ENCODE measurements at places on chromosomes 2 and 18.

DNA sequence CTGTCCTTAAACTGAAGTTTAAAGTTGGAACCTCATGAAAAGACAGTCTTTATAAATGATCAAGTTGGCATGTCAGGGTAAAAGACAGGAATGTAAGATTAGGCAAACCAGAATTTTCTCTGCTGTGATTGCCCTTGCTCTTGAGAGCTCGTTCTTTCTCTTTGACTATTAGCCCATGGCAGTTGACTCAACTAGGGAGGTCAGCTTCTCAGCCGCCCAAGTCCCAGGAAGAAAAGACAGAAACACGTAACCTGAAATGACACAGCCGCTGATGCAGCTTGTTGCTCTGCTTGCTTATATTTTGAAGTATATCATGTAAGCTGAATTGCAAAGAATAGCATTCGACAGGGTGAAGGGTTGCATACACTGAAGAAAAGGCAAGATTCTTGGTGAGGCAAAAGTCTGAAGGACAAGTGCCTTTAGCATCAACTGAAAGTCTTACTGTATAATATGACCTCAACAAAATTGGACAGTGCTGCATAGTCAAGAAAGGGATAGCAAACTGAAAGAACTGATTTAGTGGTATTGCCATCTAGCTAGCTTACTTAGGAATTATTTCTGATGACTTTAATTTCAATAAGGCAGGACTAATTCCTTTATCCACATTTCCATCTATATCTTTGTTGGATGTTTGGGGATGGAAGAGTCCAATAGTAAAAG is 54.7 kb downstream of the ARHGAP15 start:
- DNase-seq: no peak

- DNase-seq: no peak
Measured at GRCh38 chr2:122736279-122736678, 980.8 kb downstream of the TSN start.

- DNase-seq: no peak
Measured at GRCh38 chr2:229528846-229529245, 185.5 kb downstream of the DNER start.

DNA sequence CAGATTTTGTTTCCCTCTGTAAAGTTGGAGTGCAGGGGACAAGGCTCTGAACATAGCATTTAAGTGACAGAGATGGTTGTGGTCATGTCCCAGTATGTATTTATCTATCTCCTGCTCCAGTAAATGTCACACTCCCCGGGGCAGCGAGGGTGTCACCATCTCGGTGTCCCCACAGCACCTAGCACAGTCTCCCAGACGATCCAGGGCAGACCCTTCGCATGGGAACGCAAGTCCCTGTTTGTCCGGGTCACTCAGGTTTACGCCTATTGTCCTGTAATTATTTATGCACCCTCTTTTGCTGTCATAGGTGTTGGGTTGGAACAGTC is 12.6 kb upstream of the NTSR2 start:
- no peak for DNase-seq

DNA sequence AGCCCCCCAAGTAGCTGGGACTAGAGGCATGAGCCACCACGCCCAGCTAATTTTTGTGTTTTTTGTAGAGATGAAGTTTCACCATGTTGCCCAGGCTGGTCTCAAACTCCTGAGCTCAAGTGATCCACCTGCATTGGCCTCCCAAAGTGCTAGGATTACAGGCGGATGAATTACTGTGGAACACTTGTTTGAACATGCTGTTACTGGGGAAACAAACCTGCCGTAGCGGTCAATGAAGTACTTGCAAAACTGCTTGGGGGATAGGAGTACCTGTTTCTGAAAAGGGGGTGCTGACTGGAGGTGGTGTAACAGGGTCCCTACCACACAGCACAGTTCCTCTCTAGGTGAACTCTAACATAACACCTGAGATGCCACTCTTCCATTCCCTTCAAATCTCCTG is 5.9 kb upstream of the IMPACT start:
- DNase-seq: no peak

GRCh38 chr2:197954328-197954727 is 149.9 kb downstream of the PLCL1 start:
- no peak for DNase-seq

GRCh38 chr18:45399643-45400042 is 215.6 kb upstream of the SLC14A2 start:
- DNase-seq: no peak

DNA sequence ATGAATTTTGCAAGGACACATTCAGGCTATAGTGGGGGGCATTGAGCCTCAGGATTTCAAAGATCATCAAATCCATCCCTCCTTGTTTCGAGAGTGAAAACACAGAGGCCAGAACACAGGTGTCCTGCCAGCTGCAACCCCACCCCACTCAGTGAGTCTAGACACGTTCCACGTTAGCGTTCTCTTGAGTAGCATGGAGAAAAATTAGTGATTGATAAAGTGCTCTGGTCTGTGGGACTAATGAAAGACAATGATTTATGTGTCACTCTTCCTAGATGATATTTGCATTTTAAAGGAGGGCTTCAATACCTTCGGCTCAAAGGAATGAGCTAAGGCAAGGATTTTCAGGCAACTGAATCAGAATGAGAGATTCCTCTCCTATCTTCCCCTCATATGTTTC is 43.8 kb downstream of the SLC4A3 start:
- DNase-seq: no peak

GRCh38 chr2:197157879-197158537 is 152.6 kb downstream of the ANKRD44 start:
- no peak for DNase-seq

- DNase-seq: no peak
Measured at GRCh38 chr2:11571170-11571569, 37.3 kb downstream of the GREB1 start.

DNA sequence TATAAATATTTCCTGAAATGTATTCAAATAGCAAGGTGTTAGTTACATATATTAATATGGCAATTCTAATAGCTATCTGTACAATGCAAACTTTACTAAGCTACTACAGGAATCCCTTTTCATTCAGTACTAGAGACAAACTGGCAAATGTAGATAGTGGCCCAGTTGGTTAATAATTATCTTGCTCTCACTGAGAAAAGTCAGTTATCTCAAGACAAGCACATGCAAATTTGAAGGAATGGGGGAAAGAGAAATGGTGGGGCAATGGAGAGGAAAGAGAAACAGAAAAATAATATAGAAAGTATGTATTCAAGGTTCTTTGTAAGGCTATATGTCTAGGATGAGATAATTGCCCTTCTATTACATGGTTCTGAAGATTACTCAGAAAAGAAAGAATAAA is 280.0 kb downstream of the FIGN start:
- no peak for DNase-seq

DNA sequence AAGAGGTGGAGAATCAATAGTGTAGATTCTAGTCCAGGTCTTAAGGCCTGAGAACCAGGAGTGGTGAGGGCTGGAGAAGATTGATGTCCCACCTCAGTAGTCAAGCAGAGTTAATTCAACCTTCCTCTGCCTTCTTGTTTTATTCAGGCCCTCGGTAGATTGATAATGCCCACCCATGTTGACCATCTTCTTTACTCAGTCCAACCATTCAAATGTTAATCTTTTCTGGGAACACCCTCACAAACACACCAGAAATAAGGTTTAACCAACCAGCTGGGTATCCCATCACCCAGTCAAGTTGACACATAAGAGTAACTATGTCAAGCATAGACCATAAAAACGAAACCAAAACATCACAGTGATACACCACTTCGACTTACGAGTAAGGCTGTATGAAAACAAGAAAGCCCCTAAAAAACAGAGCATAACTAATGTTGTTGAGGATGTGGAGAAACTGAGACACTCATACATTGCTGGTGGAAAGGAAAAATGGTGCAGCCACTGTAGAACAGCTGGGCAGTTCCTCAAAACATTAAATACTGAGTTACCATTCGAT is 57.5 kb downstream of the SLC35F5 start:
- DNase-seq: no peak

DNA sequence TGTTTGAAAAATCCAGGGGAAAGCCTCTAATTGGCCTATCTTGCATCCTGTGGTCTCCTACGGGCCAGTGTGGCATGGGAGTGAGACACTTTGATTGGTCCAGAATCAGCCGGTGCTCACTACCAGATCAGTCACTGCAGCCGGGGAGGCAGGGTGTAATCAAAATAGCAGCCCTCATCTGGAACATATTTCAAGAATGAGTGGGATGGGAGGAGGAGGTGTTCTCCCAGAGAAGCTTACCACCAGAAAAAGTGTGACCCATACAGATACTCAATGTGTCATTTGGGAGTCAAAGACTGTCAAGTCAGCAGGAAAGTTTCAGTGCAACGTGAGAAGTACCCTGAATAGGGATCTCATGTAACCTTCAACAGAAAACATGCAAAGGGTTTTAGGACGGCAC is 393.9 kb upstream of the SLC14A2 start:
- DNase-seq: no peak

DNA sequence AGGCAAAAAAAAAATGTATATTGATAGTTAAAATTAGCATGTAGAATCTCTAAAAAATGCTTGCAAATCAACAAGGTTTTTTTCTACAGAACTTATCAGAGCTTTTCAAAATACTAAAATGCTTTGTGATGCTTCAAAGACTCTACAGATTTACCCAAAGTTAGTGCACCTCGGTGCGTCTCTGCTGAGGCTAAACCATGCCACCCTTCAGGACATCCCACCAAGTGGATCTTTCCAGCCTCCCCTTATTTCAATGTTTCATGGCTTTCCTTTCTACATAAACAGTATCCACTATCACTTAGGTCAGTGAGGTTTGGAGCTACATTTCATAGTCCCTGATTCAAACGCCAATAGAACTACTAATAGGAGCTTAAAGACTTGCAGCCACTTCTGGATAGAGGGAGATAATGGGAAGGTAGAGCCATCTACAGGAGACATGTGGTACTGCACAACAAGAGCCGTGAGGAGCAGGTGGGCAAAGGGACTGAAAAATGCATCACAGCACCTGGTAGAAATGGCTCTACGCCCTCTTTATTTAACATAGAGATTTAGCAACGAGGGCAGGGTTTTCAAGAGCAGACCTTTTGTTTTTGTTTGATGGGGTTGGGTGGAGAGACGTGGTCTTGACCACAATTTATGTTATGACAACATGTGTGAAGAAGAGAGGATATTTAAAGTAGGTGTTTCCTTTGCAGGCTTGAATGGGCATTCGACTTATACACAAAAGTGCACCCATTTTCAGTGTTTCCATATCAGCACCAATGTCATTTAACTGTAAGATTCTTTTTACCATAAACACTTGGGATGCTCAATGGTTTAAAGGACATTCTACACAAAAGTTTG is 56.1 kb upstream of the SLC35G4 start:
- peak; percentile 5 for DNase-seq

DNA sequence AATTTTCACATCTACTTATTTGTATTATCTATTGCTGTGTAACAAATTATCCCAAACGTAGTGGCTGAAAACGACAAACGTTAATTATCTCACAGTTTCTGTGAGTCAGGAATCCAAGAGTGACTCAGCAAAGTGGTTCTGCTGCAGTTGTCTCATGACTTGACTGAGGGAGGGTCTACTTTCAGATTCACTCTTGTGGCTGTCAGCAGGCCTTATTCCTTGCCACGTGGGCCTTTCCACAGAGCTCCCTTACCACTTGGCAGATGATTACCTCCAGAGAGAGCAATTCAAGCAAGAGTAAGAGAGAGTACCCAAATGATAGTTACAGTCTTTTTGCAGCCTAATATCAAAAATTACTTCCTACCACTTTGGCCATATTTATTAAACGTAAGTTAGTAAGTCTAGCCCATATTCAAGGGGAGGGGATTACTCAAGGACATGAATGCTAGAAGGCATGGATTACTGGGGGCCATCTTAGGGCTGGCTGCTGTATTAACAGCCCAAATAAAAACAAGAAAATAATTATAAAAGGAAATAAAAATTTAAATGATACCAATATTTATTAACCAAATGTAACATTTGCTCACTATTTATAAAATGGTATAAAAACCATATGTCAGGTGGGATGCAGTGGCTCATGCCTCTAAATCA is 48.7 kb upstream of the NBEAL1 start:
- DNase-seq: no peak

- DNase-seq: no peak
Measured at GRCh38 chr18:48992791-48993555, 42.2 kb upstream of the SMAD7 start.

DNA sequence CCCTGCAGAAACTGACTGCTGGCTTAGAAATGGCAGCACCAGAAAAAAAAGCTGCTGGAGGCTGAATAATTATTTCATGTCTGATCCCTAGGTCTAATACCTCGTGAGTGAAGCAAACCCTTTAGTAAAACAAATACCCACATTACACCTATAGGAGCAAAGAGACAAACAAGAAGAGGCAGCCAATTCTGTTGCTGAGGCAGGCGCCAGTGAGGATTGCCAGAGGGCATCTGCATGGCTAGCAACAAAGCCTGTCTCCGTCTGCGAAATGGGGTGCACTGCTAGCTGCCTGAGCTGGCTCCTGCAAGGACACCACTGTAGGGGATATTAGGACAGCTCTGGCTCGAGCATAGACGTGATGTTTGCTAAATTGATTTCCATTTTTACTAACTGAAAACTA is 509.7 kb downstream of the TDRD15 start:
- peak; percentile 13 for DNase-seq

DNA sequence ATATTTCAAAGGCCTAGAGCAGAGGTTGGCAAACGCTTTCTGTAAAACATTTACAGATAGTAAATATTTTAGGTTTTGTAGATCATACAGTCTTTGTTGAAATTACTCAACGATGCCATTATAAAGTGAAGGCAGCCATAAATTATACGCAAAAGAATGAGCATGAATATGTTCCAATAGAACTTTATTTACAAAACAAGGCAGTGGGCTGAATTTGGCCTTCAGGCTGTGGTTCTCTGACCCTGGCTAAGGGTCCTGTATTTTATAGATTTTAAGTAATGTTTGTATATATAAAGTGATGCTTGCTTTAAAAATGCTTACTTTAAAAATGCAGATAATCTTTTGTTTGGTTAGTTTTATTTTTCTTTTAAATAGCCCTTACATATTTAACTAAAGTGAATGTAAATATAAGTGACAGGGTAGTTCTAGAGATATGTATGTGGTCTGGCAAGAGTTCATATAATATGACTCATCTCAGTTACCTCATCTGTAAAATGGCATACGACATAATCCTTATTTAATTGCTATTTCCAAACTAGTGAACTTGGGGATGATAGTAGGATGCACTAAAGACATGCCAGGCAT is 51.7 kb upstream of the ATP5MC3 start:
- DNase-seq: no peak

All from NCI-H526 treated with DMSO at 0.1 percent for 48 hours (cell line).